ENCODE measurements at places on chromosomes 11 and 22.
A peak's percentile ranks its signal among the peaks of the same experiment; 100 is the strongest.

DNA sequence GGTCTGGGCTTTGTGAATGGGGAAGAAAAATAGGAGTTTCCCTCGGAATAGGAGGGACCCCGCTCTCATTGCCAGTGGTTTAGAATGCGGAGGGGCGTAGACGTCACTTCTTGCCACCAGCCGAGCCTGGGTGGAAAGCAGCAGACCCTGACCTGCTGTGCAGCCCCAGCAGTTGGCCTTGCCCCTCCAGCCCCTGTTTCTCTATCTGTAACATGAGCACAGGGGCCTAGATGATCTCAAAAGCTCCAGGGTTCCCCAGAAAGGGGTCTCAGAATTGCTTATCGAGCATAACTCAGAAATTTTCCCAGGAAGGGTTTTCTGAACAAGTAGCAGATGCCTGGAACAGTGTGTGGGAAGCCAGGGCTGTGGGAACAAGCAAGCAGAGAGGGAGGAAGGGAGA, 43.9 kb downstream of the C11orf91 start:
- no peak for DNase-seq

DNA sequence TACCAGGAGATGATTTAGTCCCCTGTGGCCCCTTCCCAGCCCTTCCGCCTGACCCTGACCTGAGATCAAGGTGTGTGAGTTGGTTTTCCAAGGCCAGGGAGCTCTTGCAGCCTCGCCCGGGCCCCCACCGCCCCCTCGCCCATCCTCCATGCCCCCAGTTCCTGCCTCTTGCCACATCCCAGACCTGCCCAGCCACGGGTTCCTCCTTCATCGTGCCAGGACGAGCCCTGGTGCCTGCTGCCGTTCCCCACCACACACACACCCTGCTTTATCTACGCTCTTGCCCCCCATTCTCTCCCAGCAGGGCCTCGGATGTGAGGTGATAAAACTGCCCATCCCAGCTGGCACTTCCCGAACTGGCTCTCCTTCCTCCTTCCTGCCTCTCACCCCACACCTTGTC, 1.4 kb upstream of the LIF start:
- no peak for DNase-seq

DNA sequence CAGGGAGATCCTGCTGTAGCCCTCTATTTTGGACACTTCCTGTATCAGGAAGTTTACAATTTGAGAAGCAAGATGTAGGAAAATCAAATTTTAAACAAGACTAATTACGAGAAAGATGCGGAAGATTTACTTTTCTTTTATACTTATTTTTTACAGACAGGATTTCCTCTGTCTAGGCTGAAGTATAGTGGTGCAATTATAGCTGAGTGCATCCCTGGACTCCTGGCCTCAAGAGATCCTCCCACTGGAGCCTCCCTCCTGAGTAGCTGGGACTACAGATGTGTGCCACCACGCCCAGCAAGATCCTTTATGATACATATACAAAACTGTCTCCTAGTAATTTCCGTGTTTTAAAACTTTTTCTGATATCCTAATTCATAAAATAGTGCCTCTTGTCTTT, 17.2 kb upstream of the CARD18 start:
- DNase-seq: no peak

DNA sequence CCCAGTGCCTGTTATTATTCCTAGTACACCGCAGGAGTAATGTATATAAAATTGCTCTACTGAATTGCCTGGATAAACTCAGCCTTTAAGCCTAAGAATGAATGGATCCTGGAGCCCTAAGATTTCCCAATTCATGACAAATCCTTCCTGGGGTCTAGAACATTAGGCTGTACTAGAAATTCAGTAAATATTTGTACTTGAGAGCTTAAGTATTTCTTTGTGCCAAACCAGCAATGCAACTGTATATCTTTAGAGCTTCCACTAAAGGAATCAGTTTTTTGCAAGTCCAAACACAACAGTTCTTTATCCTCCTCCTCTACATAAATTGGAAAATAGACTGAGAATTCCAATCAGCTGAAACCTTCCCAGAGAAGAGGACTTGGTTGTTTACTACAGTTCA, 65.6 kb downstream of the FAM168A start:
- DNase-seq: no peak

GRCh38 chr22:49966774-49967705, 6.5 kb downstream of the PIM3 start:
- no peak for DNase-seq

DNA sequence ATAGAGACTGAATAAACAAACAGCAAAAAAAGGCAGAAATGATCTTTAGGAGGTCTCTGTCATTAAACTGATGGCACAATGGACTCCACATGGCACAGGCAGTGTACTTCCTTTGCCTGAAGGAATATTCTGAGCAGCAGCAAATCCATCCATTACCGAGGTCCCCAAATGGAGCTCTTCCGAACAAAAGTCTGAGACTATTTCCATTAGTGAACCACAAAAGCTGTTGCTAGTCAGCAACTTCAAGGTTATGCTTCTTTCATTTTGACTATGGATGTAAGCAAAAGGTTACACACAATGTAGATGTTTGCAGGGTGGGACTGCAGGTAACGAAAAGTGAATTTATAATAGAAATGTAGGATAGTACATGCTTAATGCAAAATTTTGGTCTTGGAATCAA, 14.5 kb downstream of the NARS2 start:
- no peak for DNase-seq

DNA sequence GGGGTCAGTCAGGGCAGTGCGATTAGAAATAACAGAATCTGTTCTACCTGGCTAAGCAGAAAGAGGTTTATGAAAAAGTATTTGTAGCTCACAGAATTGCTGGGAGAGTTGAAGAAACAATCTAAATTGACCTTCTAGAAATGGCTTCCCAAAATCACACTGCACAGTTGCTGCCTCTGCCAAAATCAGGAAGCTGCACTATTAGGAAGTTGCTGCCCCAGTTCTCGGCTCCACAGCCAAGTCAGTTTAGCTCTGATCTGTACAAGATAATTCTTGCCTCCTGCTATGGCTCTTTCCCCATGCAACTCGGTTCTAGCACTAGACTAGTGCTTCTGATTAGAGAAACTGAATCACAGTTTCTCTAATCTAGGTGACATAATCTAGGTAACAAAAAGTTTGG, 16.0 kb upstream of the CCDC90B start:
- no peak for DNase-seq

DNA sequence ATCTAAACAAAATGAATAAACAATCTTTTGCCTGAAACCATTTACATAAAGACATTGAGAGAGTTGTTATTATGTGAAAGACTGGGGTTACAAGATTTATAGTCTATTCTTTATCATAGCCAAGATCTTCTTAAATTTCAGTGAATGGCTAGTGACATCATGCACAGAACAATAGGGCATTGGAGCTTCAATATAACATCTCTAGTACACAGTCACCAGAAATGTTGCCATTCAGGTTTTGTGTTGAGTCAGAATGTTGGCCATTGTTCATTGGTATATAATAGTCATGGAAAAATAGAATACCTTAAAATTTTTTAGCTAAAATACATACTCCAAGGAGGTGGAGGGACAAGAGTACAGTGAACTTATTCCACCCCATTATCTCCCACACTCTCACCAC, 44.3 kb downstream of the SLC5A12 start:
- no peak for DNase-seq

DNA sequence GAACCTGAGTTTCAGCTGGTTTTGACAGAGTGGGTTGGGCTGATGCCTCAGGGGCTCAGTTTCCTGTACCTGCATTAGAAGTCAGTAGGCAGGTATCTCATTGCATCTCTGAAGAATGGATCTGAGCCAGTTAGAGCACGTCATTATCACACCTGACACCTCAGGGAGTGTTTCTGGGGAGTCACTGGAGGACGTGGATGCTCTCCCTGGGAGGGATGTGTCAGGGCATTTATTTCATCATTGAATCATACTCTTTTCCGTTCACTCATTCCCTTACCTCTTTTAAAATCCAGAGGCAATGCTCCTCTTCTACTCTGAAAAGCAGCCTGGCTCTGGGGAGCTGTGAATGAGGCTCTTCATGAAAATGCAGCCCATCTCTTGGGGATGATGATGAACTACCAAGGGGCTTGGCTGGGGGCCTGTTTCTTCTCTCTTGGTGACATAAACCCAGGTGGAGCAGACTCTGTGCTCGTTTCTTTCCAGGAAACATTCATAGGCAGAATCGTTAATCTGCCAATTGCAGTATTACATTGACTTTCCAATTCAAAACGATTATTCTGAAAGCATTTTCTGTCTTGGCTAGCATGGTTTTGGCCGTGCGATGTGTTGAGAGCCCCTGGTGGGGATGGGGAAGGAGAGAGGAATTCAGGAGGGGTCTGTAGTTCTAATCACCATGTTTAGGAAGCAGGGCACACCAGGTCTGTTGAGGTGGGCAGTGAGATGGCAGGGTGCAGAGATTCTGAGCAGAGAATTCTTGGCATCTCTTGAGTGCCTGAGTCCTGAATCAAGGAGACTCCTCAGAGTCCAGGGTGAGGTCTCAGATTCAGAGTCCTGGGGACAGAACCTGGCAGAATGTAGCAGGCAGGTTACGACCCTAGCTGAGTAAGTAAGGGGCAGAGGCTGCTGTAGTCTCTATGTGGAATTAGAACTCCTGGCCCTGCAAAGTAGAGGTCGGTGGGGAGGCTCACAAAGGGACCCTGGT, 12.6 kb downstream of the PARVA start:
- no peak for DNase-seq

- no peak for DNase-seq
These were observed 17.0 kb upstream of the GRIK4 start for GRCh38 chr11:120494595-120494994.

DNA sequence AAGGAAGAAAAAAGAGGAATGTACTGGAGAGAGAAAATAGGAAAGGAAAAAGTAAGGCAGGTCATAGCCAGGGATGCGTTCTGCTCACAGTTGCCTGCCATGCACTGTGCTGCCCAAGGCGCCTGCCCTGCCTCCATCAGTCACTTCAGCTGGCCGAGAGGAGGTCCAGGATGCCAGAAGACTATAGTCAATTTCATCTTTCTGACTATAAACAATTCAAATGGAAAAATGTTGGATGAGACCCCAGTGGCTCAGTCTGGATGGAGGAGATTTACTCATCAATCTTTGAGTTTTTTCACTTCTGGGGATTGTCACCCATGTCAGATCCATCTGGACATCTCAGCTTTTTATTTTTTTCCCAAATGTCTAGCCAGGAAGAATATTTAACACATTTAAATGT, 36.7 kb upstream of the CLMP start:
- DNase-seq: no peak

DNA sequence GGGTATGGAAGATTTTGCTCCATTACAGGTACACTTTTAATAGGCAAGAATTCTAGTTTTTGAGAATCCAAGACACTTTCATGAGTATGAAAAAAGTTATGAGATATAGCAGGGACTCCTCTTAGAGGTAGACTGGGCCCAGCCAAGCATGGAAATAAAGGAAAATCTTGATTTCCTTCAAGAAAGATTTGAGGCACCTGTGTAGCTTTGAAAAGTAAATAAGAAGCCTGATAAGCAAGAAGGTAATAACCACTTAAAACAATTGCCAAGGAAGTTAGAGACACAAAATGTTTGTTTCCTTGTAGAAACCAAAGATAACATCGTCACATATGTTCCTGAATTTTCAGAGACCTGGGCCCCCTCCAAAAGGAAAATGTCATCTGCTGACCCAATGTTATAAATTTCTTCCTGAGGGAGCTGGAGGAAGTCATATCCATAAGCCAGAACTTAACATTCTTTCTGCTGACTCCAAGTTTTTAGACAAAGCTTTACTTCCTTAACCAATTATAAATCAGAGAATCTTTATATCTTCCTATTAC, 314.5 kb upstream of the ANO3 start:
- DNase-seq: no peak

GRCh38 chr22:19644314-19645223, 69.7 kb upstream of the SEPTIN5 start:
- no peak for DNase-seq

DNA sequence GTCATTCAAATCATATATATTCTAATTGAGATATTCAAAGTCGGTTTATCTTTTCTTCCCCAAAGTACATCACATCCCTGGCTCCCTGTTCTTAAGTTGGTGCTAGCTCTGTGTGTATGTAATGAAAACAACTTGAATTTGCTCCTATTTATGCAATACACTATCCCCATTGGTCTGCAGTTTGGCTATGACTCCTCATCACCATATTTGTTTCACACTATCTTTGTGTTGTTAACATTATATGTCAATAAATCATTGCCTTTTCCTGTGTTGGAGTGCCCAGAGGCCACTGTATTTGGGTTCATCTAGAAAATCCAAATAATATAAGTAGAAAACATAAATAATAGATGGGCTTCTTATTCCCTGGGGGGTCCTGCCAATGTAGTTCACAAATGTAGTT, 306.6 kb upstream of the TENM4 start:
- no peak for DNase-seq

DNA sequence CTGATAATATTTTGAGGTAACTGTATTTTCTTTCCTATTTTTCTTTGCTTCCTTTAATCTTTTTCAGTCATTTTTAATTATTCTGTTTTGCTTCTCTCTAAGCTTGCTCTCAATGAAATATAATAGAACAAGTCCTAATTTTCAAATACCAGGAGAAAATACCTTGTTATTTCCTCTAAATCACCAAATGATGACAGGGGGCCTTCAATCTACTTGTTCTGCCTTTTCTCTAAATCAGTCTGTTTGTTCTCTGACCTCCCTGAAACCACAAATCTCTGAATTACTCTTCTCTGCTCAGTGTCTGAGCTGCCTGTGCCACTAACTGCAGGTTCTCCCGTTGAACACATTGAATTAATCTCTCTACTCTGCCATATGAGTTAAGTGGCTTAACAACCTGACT, 286.2 kb downstream of the C11orf87 start:
- no peak for DNase-seq

DNA sequence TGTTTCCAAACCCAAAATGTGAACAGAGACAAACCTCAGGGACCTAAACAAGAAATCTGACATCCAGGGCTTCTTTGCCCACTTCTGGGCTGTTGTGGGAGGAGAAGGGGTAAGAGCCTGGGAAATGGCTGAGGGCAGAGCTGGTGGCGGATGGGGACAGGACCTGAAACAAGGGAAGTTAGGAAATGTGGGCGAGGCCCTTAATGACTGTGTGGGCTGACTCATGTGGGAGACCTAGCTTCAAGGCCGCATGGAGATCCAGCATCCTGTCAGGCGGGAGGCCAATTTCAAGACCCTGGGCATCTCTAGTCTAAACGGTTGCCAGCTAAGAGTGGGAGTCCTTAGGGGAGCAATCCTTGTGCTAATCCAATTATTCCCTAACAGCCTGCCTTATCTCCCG, 2.1 kb upstream of the OAF start:
- peak; percentile 60 for DNase-seq

DNA sequence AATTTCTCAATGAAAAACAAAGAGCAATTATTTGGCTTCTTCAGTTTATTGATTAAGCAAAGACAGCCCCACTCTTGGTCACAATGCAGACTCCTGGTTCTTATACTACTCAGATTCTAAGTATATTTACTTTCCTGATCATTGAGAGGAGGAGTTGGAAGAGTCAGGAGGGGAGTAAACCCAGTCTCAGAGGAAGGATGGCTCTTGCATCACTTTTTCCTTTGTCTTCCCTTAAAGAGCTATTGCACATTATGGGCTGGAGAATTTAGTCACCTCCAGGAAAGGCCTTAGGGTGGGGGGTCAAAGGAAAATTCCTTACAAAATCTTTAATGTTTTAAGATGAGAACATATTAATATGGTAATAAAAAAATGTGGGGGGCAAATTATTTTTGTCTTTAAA, 8.1 kb downstream of the SLC17A6 start:
- DNase-seq: no peak

- DNase-seq: no peak
These were observed 15.0 kb upstream of the EHD1 start for GRCh38 chr11:64893194-64894069.

GRCh38 chr11:130580372-130580771, 131.9 kb downstream of the ADAMTS15 start:
- DNase-seq: peak; percentile 51

GRCh38 chr22:38353142-38353629, 36.0 kb upstream of the CSNK1E start:
- peak; percentile 24 for DNase-seq

- DNase-seq: no peak
These were observed 126.3 kb upstream of the TIMP3 start for GRCh38 chr22:32674925-32675825.

Data from HFFc6 (cell line).